ENCODE measurements at places on chromosomes 1 and 21.

DNA sequence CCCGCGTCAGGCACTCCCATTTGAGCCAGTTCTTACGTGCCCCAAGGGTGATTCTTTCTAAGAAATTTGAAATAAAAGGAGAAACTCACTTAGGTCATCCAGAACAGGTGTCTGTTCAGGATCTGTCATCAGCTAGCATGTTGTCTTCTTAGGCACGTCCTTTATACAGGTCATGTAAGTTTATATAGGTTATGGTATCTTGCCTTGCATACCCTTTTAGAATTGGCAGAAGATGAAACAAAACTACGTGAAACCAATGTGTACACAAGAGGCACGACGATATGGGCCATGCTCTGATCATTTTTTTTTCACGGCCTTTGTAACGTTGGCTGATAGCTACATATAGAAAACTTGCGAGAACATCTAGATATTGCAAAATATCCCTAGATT is 579 bp upstream of the GTF2B start:
- no peak for DNase-seq

DNA sequence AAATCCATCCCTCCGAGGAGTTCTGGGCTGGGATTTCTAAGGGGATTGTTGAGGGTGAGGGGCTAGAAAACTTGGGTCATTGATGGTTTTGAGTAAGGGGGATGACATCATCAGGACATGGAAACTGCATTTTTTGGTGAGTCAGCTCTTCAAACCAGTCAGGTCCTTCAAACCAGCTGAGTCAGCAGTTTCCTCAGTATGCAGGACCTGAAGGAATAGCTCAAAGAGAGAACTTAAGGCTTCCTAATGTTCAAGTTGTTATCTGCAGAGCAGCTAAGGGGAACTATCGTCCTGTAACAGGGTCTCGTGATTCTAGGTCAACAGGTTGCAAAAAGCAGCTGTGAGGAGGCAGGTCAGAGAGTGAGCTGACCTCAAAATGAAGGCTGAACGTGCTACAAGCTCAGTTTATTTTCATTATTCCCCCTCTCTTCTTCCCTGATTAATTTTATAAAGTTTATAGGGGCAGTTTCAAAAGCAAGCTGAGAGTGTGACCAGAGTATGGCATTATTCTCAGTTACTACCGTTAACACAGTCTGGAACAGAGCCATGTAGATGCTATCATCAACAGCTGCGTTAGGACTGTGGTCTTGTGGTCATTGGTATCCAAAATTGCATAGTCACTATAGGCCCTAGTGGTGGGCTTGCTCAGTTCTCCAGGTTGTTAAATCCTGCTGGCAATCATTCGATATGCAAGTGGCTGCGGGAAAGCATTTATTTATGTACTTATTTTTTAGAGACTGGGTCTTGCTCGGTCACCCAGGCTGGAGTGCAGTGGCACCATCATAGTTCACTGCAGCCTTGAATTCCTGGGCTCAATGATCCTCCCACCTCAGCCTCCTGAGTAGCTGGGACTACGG is 10.7 kb upstream of the SDC3 start:
- no peak for DNase-seq

GRCh38 chr1:25098717-25099116 is 133.6 kb downstream of the SYF2 start:
- DNase-seq: no peak

DNA sequence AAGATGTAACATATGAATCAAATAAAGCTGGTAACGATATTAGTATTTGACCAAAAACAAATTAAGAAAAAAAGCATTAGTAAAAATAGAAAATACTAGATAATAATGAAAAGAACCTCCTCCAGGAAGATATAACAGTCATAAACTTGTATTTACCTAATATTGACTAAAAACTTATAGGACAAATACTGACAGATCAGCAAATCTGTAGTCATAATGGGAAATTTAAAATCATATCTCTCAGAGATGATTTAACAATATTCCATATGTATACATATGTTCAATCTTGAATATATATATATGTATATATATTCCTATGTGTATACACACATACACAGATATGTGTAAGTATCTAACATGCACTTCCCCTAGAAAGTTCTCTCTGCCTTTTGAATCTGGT is 52.0 kb upstream of the FGGY start:
- no peak for DNase-seq

DNA sequence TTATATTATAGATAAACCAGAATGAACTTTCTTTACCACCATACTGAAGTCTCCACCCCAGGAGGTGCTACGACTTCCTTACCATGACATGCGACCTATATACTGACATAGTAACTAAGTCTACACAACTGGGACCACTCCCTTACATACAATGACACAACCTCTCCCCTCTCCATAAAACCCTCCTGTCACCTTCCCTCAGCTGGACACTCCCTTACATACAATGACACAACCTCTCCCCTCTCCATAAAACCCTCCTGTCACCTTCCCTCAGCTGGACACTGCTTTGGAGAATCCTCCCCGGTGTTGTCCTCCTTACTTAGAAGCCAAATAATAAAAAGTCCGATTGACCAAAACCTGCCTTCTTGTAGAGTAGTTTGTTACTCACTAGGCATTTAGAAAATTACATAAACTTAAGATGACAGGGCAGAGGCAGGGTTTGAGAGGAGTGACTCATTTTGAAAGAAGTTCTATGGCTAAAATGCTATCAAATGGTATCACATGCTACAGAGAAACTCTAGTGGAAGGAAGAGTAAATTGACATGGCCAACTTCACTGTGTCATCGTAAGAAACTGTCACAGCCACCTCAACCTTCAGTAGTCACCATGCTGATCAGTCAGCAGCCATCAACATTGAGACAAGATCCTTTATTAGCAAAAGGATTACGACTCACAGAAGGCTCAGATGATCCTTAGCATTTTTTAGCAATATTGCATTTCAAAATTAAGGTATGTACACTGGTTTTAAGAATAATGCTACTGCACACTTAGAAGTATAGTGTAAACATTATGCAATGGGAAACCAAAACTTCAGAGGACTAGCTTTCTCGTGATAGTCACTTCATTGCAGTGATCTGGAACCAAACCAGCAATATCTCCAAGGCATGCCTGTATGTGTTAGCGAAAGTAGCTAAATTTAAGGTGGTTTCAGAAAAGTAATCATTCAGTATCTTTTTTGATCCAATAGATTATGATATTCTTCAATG is 56.4 kb downstream of the AHCTF1 start:
- no peak for DNase-seq

DNA sequence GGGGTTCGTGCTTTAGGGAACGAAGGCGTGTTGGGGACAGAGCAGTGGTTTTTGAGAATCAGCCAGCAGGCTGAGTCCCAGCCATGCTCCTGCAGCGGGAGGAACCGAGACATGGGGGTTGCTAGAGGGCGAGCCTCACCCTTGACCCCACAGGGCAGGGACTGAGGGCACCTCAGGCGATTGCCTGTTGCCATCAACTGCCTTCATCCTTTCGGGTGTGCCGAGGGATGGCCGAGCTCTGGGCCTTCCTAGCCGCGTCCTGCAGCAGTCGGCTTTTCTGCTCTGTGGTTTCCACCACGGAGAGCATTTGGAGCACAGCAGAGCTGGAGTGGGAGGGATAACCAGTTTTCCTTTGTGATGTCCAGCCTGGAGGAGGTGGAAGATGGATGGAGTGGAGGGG is 13.3 kb downstream of the SPSB1 start:
- DNase-seq: no peak

GRCh38 chr1:163747261-163747660 is 425.5 kb downstream of the NUF2 start:
- DNase-seq: no peak

DNA sequence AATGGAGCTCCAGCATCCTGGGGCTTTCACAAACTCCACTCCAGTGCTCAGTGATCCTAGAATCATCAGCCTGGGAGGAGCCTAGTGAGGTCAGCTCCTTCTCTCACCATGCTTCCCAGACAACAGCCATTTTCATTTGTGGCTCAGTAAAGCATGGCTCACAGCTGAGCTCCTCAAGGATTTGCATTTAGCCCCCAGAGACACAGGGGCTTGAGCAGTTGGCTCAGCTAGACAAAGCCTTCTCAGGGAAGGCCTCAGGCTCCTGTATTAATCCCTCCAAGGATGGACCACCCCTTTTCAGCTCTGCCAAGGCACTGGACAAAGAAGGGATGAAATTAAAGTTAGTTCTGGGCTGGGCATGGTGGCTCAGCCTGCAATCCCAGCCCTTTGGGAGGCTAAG is 39.5 kb downstream of the ERI3 start:
- DNase-seq: no peak

- no peak for DNase-seq
Observed at GRCh38 chr1:63199706-63200335, 122.5 kb upstream of the FOXD3 start.

- peak; percentile 83 for DNase-seq
Observed at GRCh38 chr1:52636721-52637695, 4.0 kb downstream of the SHISAL2A start.

DNA sequence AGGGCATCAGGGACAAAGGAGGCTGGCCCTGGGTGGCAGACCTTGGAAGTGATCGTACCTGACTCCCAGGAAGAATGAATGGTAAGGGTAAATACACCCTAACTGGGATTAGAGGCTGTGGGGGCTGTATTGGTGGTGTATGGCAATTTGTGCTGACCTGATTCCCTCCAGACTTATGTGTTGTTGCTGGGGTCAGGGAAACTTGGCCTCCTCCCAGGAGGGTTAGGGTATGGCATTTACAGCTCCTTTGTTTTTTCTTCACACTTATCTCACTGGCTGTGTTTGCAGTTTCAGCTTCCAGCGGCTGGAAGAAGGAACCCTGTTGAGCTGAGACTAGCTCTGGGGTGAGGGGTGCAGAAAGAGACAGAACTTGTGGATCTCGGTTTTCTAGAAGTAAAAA is 8.2 kb downstream of the VANGL1 start:
- no peak for DNase-seq

DNA sequence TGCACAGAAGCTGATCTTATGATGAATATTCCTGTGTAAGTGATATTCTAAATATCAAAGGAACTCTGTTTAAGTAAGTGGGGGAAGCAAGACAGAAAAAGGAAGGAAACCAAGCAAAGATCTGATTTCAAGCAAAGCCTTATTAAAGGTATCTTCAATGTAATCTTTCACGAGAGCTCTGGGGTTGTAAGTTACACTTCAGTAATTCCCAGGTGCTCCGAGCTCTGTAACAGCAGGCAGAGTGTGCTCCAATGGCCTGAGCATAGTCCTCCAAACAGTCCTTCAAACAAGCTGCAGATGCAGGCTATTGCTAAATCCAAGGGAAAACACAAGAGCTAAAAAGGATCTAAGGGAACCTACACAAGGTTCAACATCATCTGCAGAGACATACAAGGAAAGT is 949.7 kb upstream of the TMPRSS15 start:
- DNase-seq: no peak

- no peak for DNase-seq
Observed at GRCh38 chr1:226355669-226356551, 46.9 kb upstream of the LIN9 start.

GRCh38 chr21:28639737-28640136 is 352.9 kb downstream of the LTN1 start:
- no peak for DNase-seq

DNA sequence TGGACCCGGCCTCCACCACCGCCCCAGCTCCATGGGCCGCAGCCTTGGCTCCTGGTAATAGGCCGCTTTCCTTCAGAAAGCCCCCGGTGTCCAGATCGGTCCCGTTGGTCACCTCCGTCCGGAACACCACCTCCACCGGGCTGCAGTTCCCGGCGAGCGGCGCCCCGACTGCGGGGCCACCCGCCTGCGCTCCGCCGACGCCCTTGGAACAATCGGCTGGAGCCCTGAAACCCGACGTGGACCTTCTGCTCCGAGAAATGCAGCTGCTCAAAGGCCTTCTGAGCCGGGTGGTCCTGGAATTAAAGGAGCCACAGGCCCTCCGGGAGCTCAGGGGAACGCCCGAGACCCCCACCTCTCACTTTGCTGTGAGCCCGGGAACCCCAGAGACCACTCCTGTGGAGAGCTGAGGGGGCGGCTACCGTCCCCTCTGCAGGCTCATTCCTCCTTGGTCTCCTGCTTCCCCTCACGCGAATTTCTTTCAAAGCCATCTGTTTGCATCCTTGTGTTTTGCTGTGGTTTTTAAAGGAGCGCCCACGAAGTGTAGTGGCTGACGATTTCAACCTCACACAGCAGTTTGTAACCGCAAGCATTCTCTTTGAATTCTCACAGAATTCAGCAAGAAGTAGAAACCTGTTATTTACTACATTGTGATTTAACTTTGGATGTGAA is 6.0 kb downstream of the FCRLB start:
- DNase-seq: peak; percentile 62

GRCh38 chr1:112686835-112687234 is 12.4 kb downstream of the MOV10 start:
- no peak for DNase-seq

DNA sequence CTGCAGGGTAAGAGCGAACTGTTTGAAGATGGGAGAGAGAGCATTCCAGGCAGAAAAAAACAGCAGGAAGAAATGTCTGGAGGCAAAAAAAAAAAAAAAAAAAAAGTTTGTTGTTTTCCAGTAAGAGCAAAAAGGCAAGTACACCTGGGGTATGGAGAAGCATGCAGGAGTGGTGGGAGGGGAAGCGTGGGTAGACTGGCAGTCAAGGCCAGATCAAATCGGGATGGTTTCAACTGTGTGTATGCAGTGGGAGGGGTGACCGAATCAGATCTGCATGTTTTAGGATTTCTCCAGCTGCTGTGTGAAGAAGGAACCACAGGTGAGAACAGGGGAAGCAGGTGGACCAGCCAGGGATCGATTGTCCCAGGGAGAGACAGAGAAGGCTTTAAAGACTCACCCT is 34.7 kb downstream of the CSMD2 start:
- no peak for DNase-seq
